WTC11 (cell line): ENCODE measurements at places on chromosomes 6 and 20. TPM values are rescaled to one million over a fixed set of nuclear protein-coding genes. Genes with fewer than 3 reads are reported as not detected.

GRCh38 chr20:46400253-46400652 lies 6.2 kb downstream of the ELMO2 start:
- DNase-seq = no peak

- DNase-seq = no peak
These were observed 56.2 kb downstream of the KHDC1L start for GRCh38 chr6:73169111-73169510.

GRCh38 chr20:58546756-58547622 lies 31.8 kb upstream of the APCDD1L start:
- DNase-seq = no peak

DNA sequence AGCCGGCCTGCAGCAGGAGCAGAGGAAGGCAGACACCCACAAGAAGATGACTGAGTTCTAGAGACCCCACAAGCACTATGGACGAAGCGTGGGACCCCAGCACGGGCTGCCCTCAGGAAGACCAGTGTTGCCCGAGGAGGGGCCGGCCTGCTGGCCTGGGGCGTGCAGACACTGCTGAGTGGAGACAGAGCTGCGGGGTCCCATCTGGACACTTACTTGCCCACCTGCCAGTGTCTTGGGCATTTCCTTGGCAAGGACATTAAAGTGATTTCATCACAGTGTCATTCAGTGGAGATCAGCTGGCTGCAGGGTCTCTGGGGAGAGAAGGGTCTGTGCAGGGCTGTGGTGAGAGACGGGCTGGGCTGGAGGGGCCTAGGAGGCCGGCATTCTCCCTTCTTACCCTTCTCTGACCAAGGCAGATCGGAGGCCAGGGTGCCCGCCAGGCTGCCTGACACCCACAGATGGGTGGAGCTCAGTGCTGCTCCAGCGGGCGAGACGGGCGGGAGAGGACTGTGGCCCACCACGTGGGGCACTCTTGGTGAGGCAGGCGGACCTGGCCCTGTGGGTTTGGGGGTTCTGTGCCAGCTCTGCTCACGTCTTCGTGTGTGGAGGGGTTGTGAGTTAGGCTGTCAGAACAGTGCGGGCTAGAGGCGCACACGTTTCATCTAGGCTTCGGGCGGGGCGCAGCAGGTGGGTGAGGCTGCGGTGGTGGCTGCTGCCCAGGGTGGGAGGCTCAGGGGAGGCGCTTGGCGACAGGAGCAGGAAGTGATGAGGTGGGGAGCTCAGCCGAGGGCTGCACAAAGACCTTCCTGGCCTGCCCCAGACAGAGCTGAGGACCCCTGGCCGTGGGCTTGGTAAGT lies at the start of gene LIME1:
TSS of gene LIME1 (plus strand) at position 806 of the 860 bp plus-strand sequence. CDS start 886 bp downstream, outside the sequence.
- DNase-seq = no peak

- DNase-seq = no peak
These were observed 314.9 kb upstream of the ECI2 start for GRCh38 chr6:4450237-4450636.

Gene SLC13A3
- 10.6 to 13.5 TPM (median 11.9 TPM) in 3 replicates for total RNA-seq

Gene BLTP3A
- total RNA-seq = 17.2 to 18.7 TPM (median 17.8 TPM) in 3 replicates

- peak; percentile 86 for DNase-seq
These were observed 44.2 kb downstream of the ZNF831 start for GRCh38 chr20:59207742-59208357.

GRCh38 chr6:155212106-155212505 lies 51.7 kb upstream of the CLDN20 start:
- no peak for DNase-seq
